Hindlimb muscle (tissue), 1 donor: ENCODE measurements at places on chromosomes 7 and 10. TPM values are rescaled to one million over a fixed set of nuclear protein-coding genes. Genes with fewer than 3 reads are reported as not detected.

DNA sequence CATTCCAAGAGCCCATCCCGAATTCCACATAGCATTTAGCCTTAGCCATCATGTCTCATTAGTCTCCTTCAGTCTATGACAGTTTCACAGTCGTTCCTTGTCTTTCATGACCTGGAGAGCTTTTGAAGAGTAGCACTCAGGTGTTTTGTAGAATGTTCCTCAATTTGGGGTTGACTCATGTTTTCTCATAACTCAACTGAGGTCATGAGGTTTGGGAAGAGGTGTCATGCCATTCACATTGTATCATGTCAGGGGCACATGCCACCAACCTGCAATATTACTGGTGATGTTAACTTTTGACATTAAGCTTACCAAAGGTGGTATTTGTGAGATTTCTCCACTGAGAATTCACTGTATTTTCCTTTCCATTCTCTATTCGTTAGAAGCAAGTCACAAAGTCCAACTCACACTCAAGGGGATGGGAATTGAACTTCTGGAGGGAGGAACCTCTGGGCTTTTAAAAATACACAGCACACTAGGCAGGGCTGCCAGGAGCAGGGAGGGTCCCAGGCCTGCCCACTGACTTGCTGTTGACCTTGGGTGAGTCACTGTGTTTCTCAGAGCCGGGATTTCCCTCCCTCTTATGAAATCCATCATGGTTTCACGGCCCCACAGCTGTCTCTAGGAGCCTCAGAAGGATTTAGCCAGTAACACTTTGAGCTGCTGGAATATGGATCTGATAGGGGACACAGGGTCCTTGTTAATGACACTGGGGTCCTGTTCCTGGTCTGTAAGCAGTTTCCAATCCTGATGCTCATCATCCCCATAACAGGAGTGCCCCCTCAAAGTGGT lies 74.4 kb upstream of the TCF7L2 start:
- no peak for DNase-seq

- no peak for DNase-seq
Measured at GRCh38 chr7:108335269-108335918, 120.8 kb downstream of the NRCAM start.

DNA sequence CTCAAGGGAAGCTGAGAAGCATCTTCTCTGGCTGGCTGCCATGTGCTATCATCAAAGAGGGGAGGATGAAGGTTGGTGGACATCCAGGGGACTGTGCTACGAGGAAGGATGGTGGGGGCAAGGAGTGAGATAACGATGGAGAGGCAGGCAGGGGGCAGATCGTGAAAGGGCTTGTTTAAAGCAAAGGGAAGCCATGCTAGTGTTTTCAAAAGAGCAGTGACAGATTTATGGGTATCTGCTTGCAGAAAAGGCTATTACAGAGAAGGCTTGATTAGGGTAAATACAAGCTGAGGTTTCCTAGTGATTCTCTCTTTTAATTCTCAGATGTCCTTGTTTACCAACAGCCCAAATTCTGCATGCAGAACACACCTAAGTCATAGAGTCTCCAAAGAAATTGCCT lies 88.9 kb upstream of the MKX start:
- no peak for DNase-seq

DNA sequence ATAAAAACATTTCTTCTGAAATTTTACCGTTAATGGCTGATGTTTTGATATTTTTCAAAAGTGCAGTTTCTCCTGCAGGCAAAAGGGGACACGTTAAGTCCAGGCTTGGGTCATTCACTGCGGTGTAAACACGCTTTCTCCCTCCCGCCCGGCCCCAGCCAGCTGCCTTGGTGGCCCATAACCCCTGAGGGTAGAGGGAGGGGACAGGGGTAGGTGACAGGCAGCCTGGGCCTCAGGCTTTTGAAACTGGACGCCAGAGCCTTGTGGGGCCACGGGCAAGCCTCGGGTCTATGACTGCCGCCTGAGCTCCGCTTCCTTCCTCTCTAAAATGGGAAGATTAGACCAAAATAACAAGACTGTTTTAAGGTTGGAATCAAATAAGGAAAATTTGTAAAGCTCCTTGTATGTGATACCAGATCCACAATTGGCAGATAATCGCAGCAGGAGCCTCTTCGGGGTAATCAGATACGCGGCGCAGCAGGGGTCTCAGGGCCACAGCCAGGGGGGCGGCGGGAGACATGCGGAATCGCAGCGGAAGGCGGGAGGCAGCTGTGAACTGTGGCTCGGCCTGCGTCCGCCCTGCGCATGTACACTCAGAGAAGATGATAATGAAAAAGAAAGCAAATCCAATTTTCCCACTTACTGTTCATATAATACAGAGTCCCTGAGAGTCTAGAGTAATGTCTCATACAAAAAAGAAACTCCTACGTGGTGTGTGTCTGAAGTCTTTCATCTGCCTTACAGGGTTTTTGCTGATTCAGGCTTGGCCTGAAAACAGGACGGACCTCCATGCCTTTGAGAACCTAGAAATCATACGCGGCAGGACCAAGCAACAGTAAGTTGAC lies 138.3 kb downstream of the EGFR start:
- peak; percentile 46 for DNase-seq

DNA sequence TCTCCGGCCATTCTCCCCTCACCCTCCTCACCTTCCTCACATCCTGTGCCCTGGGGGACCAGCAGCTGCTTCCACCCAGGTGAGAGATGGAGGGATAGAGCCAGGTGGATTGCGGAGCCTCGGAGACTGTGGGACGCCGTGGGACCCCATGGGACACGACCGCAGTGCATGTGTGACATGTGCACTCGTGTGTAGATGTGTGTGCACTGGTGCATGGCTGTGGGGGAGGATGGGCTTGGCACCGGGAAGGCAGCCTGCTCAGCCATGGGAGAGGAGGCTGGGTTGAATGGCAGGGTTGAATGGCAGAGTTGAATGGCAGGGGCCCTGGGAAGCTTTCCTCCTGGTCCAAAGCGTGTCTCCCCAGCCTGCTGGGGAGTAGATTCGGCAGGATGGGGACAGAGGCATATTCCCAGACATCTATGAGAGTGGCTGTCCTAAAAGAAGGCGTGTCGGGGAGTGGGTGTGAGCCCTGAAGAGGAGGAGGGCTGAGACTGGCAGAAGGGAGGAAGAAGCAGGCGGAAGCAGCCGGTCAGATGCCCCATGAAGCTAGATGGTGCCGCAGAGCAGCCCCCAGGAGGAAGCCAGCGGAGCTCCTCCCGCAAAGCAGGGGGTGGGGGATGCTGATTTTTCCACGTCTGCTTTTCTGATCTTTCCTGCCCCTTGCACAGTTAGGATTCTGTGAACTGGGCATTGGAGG lies 815 bp downstream of the GIMAP8 start:
- DNase-seq: no peak

- DNase-seq: no peak
Measured at GRCh38 chr10:9157656-9158055, 1103.2 kb downstream of the GATA3 start.

DNA sequence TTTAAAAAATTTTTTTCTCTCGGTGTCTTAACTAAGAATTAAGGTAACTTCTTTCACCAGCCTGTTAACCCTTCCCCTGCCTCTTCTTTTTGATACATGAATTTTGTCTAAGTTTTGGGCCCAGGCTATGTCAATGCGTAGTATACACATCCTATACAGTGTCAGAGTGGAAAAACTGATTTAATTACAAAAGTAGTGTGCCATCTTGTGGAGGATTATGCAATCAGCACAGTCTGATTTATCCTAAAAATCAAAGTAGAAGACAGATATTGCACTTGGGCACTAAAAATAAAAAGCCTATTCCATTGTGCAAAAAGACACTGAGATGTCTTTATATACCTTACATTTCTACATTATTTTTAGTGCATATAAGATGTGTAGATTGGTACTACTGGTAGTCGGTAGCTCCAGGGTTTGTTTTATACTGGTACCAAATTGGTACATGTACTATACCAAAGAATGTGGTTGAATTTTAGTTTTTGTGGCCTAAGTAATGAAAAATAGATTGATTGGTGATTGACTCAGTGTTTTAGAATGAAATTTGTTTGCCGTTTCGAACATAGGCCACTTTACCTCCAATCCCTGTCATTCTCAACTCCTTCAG lies 96.6 kb downstream of the MKLN1 start:
- DNase-seq: peak; percentile 16

- DNase-seq: no peak
Measured at GRCh38 chr10:62018131-62018911, 116.8 kb downstream of the ARID5B start.

- no peak for DNase-seq
Measured at GRCh38 chr7:145986248-145986874, 130.2 kb upstream of the CNTNAP2 start.

DNA sequence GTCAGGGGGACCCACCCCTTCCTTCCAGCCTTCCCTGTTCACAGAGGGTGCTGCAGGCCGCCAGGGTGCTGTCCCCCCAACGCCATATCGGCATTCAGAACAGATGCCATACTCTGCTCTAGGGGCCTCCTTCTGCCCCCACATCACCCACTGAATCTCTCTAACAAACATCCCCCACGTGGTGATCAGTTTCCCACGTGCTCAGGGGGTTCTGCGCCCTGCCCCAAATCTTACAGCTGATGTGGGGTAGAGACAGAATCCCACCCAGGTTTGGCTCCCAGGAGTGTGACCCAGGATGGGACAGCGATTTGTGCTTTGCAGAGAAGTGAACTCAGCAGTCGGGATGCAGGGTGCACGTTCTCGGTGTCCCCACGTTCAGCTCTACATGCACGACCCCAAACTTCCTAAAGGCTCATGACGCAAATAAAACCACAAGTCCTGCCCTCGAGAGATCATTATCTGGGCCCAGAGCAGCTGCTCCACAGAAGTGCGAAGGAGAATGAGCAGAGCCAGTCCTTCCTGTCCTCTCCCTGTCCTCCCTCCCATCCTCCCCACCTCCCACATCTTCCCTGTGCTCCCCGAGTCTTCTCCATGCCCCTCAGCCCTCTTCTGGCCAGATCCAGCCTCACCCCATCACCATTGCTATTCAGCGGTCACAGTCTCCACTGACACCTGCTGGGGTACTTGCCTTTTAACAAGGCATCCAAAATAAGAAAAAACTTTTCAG lies 423.4 kb downstream of the DNAJB6 start:
- no peak for DNase-seq

KLF14 gene
- 1.5 TPM for polyA plus RNA-seq

CHRM2 gene
- 0.12 TPM for polyA plus RNA-seq

OPALIN gene
- polyA plus RNA-seq: not detected
